GM12891 (cell line): ENCODE measurements at places on chromosomes 7 and 10.
A peak's percentile ranks its signal among the peaks of the same experiment; 100 is the strongest.

DNA sequence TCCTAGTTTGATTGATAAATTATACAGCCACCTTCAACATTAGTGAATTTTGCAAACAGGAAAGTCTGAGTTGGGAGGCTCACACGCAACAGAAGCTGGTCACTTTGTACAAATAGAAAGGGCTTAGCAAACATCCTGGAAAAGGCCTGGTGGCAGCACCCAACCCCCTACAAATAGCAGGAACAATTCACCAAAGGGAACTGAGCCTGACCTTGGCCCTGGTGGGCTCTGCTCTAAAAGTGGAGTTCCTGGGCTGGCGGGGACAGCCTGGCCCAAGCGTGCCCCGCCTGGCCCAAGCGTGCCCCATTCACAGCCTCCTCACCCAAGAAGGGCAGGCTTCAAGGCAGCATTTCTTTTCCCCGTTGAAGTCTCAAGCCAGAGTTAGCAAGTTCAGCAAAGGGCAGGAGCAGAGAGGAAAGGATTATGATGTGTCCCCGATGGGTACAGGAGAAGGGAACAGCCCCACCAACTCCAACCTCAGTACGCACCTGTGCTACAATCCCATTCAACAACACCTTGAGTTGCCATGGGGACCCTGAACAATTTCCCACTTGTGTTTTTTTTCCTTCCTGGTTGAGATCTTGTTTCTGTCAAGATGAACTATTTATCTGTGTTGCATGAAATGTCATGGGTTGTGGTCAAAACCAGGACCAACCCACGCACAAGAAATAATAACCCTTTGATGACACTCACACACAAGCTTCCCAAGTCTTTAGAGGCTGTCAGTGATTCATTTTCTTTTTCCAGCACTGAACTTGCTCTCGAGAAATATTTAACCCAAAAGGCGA, 43.4 kb downstream of the RGS10 start:
- DNase-seq: no peak

GRCh38 chr7:49297958-49298357, 373.6 kb downstream of the CDC14C start:
- no peak for DNase-seq

DNA sequence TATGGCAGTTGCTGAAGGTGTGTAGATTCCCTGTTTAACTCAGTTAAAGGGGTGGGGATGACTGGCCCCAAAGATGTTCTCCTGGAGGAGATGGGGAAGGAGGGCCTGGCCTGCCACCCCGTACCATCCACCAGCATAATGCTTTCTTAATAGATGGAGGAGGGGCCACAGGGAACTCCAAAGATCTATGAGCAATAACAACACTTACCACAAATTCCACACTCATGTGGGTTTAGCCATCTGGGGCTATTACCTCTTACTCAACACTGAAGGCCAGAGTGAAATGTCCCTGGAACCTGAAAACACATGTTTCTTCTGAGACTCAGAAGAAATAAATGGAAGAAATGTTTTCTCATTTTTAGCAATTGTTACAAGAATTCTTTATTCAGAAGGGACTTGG, 259.0 kb downstream of the CXCL12 start:
- no peak for DNase-seq

DNA sequence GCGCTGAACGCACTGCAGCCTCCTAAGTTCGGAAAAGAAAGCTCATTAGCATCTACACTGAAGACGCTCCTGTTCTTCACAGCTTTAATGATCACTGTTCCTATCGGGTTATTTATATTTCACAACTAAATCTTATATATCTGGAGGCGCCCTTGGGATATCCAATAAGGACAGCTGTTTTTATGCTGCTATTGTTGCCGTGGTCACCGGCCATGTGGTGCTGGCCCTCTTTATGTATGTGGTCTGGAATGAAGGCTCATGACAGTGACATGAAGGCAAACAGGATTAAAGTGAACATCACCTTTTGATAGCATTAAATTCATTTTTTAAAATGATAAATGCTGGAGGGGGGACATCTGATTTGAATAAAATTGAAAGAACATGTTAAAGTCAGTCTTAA, 8.8 kb downstream of the BLVRA start:
- no peak for DNase-seq

GRCh38 chr7:101701153-101701794, 72.2 kb upstream of the MYL10 start:
- DNase-seq: no peak

- no peak for DNase-seq
Observed at GRCh38 chr10:10270126-10271050, 747.3 kb upstream of the CELF2 start.

GRCh38 chr10:110423650-110424049, 74.1 kb upstream of the DUSP5 start:
- DNase-seq: no peak

DNA sequence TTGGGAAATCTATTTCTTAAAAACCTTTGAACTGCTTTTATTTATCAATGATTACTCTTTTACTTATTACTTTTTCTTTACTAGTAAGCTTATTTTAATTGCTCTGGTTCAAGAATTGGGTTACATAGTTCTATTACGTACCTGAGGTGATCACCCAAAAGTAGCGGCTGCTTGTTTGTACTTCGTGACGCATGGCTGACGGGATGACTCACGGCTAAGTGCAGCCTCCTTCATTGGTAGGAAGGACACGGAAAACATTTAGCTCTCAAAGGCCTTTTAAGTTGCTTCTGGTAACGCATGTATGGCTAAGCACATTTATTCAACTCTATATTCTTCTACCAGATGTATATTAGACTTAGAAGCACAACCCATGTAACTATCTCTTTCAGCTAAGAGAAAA, 285.8 kb upstream of the SP4 start:
- DNase-seq: no peak

DNA sequence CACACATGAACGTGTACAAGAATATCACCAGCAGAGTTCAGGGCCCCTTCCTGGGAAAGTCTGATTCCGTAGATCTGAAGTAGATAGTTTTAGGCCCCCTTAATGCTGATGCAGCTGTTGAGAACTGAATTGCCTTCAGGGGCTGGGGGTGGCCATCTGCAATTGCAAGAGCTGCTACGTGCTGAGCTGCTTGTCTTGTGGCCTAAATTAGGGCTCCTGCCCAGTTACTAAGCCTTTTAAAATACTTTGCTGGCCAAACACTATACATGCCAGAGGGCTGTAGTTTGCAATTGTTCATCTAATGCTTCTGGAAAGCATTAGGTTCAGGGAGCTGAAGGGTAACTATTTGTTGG, 71.7 kb downstream of the TMEM178B start:
- DNase-seq: no peak

DNA sequence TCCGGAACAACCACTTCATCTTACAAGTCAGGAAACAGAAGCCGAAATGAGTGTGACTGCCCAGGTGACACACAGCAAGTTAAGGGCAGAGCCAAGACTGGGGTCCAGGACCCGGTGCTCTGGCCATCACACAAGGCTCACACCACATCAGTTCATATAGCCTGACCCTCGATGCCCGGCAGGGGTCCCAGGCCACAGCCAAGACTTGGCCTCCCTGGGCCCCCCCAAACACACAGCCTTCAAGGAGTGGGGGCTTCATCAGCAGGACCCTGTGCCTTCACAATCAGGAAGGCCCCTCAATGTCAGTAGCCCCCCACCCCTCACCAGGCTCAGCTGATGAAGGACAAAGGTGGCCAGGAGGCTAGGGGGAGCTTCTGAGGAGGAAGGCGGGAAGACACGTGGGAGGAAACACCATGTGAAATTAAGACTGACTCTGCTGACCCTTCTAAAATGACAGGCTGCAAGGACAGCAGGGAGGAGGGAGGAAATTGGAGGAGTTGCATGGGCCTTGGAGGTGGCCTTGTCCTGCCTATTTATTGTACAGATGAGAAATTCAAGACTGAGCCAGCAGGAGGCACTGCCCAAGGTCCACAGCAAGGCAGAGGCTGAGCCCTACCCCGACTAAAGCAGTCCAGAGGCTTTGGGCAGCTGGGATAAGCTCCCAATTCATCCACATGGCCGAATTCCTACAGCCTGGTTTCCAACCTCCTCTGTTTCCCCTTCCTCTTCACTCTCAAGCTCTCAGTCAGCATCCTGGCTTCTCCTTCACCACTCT, 216.1 kb upstream of the ZMIZ1 start:
- no peak for DNase-seq

DNA sequence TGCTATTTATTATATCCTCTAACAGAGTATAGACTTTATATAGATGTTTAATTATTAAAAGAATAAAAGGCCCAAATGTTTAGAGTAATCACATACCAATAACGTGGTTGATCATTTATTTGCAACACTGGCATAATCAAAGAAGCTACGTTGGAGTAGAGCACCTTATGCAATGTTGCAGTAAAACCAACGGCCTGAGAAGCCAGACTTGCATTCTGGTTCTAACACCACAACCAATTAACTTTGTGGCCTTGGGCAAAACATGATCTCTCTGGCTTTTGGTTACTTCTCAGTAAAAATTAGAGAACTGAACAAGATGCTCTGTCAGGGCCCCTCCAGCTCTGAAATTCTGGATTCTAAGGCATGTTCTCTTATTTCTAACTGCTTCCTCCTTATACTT, 476.2 kb downstream of the GRM8 start:
- DNase-seq: no peak

- no peak for DNase-seq
Observed at GRCh38 chr10:122255509-122256301, 15.4 kb upstream of the BTBD16 start.

DNA sequence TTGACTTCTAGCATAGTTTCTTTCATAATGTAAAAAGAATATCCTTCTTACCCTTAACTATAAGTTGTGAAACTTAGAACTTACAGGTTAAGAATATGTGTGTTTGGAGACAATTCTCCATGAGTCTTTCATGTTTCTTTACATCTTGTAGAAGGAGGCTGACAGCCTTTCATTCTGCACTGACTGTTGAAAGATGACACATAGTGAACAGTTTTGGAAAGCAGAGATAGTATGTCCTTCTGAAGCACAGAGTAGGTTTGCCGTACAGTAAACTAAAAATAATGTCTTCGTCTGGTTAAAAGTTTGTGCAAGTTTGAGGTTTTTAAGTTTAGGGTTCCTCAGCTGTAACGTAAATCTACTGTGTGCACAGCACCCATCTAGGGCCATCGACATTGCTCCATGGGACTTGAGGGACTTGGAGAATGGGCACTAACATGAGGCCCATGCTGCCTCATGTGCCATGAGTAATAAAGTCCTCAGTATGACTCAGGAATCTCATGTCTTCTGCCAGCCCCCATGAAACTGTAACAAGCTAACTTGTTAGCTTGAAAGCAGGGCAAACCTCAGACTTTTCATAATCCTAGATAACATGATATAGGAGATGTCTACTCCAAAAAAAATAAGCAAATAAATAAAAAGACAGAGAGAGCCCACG, 24.5 kb upstream of the ELAPOR2 start:
- no peak for DNase-seq

GRCh38 chr7:42753811-42754363, 158.0 kb downstream of the C7orf25 start:
- DNase-seq: no peak

- no peak for DNase-seq
Observed at GRCh38 chr7:37728747-37729146, 45.2 kb downstream of the GPR141 start.

DNA sequence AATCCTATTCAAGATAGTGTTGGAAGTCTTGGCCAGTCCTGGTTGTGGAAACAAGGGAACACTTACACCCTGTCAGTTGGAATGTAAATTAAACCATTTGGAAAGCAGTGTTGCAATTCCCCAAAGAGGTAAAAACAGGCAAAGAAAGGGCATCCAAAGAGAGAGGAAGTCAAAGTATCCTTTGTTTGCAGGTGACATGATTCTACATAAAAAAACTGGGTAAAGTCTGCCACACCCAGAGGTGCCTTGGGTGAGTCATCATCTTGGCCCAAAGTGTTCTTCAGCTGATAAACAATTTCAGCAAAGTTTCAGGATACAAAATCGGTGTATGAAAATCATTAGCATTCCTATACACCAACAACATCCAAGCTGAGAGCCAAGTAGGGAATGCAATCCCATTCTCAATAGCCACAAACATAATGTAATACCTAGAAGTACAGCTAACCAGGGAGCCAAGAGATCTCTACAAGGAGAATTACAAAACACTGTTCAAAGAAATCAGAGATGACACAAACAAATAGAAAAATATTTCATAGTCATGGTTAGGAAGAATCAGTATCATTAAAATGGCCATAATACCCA, 278.7 kb downstream of the SDK1 start:
- no peak for DNase-seq

GRCh38 chr10:47254611-47255010, 45.4 kb upstream of the GDF10 start:
- no peak for DNase-seq

GRCh38 chr7:101666293-101666692, 37.2 kb upstream of the MYL10 start:
- DNase-seq: no peak

DNA sequence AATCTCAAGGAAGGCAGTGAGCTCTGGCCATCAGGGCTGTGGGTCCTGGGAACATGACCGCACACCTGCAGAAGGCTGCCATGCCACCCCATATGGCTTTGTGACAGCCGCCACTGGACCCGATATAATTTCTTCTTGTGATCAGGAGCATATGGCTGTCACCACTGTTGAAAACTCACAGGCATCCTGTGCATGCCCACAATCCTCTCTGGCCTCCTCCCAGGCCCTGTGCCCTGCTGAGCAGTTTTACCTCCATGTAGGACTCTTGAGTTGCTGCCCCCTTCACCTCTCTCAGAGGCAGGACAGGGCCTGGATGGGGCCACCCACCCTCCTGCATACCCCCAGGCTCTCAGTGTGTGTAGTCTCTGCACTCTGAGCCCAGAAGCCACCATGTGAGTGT, 391.9 kb upstream of the AKR1E2 start:
- no peak for DNase-seq

- peak; percentile 11 for DNase-seq
Observed at GRCh38 chr7:12257582-12257981, 46.5 kb downstream of the TMEM106B start.

- DNase-seq: no peak
Observed at GRCh38 chr10:62386356-62387320, 12.5 kb downstream of the ZNF365 start.

- no peak for DNase-seq
Observed at GRCh38 chr7:12927635-12928434, 240.4 kb downstream of the ARL4A start.

GRCh38 chr10:15482156-15482555, 111.1 kb upstream of the FAM171A1 start:
- no peak for DNase-seq

GRCh38 chr10:132699411-132700155, 86.4 kb downstream of the NKX6-2 start:
- no peak for DNase-seq
